ENCODE measurements at places on chromosomes 16 and 17. TPM values are rescaled to one million over a fixed set of nuclear protein-coding genes. Genes with fewer than 3 reads are reported as not detected.

DNA sequence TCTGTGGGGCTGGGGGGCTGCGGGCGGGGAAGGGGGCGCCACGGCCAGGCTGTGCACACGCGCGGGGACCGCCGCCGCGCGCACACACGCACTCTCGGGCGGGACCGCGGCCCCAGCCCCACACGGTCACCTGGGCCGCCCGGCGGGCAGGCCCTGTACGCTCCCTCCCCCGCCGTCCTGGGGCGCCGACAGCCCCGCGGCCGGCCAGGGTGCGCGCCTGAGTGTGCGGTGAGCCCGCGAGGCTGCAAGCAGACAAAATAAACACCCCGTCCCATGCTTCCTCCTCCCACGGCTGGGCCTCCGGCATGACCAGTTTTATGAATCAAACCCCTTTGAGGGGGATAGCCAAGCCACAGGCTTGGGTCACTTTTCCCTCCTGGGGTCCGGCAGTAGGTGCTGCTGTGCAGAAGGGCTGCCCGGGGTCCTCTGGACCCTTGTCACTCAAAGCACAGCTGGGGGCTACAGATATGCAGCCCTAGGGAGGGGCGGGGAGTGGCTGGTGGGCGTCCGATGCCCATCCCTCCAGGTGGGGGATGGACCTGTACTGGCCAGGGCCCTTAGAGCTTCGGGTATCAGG, 441 bp downstream of the VASN start:
- H3K4me3 ChIP-seq = peak overlapping the region; percentile 67
- DNase-seq = no peak

ATP2A1 gene
- total RNA-seq = 639 TPM

DNA sequence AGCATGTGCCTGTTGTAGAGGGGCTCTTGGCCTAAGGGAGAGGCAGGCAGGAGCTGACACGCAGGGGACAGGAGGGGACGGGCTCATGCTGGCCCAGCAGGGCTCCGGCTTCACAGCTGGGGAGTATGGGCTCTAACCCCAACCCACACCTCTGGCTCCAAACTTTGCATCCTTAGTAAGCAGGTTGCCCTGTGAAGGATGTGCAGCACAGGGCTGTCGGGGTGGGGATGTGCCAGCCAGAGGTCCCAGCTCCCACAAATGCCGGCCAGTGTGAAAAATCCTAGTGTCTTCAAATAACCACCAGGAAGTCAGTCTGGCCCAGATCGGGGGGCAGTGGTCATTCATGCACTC, 14.0 kb upstream of the FAM83G start:
- no peaks in the 10 kb centered on the region for H3K4me1 ChIP-seq
- peak; percentile 35 for DNase-seq
- H3K4me3 ChIP-seq = no peak overlapping the region
- H3K36me3 ChIP-seq = no peaks in the 10 kb centered on the region

DNA sequence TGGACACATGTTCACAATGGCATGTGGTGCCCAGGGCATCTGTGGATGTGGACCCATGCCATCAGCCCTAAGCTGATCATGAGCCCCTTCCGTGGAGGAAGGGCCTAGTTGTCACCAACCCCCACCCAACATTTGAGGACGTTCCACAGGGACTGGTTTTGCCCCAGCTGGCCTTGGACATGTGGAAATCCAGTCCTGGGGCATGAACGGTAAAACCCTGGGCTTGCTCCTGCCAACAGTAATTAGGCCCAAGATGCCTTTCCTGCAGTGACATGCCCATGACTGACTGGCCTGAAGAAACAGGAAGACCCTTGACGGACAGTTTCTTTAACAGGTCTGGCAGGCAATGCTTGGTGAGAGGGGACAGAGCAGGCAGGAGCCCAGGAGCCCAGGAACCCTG, 7.7 kb downstream of the TNS4 start:
- peaks cover 4% of the 10 kb centered on the region for H3K4me1 ChIP-seq
- H3K4me3 ChIP-seq = no peak overlapping the region
- no peaks in the 10 kb centered on the region for H3K36me3 ChIP-seq
- no peak overlapping the region for H3K27ac ChIP-seq

DNA sequence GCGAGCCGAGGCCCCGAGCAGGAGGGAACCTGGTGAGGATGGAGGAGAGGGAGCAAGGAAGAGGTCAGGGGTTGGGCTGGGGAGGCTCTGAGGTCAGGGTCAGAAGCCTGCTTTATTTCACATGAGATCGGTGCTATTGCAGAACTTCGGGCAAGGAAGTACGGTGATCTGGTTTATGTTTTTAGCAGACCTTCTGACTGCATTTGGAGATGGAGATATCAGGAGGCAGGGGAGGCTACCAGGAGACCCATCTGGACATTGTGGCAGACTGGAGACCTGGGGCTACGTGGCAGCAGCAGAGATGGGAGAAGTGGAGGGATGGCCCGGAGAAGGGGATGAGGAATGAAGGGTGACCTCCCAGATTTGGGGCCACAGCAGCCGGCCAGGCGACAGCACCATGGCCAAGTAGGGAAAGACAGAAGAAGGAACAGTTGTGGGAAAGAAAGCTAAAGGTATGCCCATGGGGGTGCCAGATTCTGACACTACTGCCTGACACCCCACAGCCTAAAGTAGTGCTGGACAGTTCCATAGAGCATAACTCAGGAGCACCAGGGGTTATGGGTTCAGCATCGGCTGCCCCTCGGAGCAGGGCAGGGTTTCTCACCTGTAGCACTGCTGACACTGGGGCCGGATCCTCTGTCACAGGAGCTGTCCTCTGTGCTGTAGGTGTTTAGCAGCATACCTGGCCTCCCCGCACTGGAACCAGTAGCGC, 7.4 kb downstream of the CACNG4 start:
- peaks cover 17% of the 10 kb centered on the region for H3K4me1 ChIP-seq
- H3K27ac ChIP-seq = no peak overlapping the region
- no peaks in the 10 kb centered on the region for H3K27me3 ChIP-seq
- H3K36me3 ChIP-seq = no peaks in the 10 kb centered on the region
- H3K4me3 ChIP-seq = no peak overlapping the region

DNA sequence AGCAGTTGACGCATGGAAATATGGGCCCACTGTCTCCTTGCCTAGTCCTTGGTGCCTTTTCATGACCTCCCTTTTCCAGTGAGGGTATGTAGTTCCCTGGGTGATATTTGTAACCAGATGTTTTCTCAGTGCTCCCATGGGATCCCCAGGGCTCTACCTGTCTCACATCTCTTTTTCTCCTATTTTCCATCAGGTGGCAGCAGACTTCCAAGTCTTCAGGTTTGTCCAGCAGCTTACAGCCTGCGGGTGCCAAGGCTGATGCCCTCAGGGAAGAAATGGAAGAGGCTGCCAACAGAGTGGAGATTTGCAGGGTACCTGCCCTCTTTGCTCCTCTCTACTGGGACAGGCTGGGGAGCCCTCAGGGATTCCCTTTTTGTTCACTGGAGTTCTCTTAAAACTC, 89.1 kb downstream of the ELAC2 start:
- H3K4me1 ChIP-seq = no peaks in the 10 kb centered on the region
- H3K27ac ChIP-seq = no peak overlapping the region
- H3K27me3 ChIP-seq = no peaks in the 10 kb centered on the region
- H3K36me3 ChIP-seq = no peaks in the 10 kb centered on the region
- H3K4me3 ChIP-seq = no peak overlapping the region

GRCh38 chr16:48271728-48272127, 24.4 kb upstream of the ABCC11 start:
- H3K36me3 ChIP-seq = peaks cover 35% of the 10 kb centered on the region
- no peaks in the 10 kb centered on the region for H3K27me3 ChIP-seq
- H3K4me1 ChIP-seq = peaks cover 19% of the 10 kb centered on the region

CFAP52 gene
- not detected for total RNA-seq

GRCh38 chr17:22373911-22374310, 681.6 kb downstream of the KCNJ18 start:
- no peaks in the 10 kb centered on the region for H3K36me3 ChIP-seq
- H3K27ac ChIP-seq = no peak overlapping the region
- no peaks in the 10 kb centered on the region for H3K4me1 ChIP-seq

DNA sequence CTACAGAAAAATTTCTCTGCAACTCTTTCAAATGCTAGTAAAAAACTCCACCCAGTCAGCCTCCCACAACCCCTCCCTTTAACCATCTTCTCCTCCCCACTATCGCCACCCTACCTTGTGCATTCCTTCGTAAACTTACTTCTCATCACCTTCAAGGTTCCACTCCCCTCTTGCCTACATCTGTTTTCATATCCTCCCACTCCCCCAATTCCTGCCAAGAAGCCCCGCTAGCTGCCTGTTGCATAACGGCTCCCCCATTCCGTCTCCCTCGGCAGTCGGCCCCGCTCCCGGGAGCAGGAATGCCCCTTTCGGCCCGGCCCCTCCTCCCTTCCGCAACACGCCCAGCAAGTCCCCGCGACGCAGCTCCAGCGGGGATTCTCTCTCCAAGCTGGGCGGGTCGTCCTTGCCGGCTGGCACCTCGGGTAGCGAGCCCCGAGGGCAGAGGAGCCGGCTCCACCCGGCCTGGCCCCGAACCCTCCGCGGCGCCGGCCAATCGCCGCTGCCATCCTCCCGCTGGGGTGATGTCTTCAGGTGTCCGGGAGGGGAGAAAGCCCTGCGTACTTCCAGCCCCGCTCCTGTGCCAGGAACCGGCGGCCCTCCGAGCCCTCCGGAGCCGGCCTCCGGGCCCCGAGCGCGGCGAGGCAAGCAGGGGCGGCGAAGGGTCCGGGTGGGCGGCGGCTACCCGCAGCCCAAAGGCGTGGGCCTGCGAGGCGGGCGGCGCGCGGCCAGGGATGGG, 1.5 kb downstream of the PHLPP2 start:
- peak overlapping the region; percentile 85 for H3K27ac ChIP-seq
- no peaks in the 10 kb centered on the region for H3K36me3 ChIP-seq
- DNase-seq = peak; percentile 75
- H3K27me3 ChIP-seq = no peaks in the 10 kb centered on the region
- peaks cover 15% of the 10 kb centered on the region for H3K4me1 ChIP-seq

MT1G gene
- 1.0 TPM for total RNA-seq

PRAC2 gene
- total RNA-seq = not detected

Measured in psoas muscle (tissue), 8 donors.